ENCODE measurements at places on chromosomes 4 and X. TPM values are rescaled to one million over a fixed set of nuclear protein-coding genes. Genes with fewer than 3 reads are reported as not detected.

GRCh38 chrX:3403748-3404147, 57.3 kb upstream of the MXRA5 start:
- DNase-seq: no peak

Gene BRS3
- polyA plus RNA-seq: not detected

- no peak for DNase-seq
Observed at GRCh38 chrX:41655631-41656030, 33.1 kb upstream of the GPR34 start.

GRCh38 chr4:8048856-8049676, 109.4 kb upstream of the AFAP1 start:
- no peak for DNase-seq

- no peak for DNase-seq
Observed at GRCh38 chr4:153211986-153212728, 7.9 kb downstream of the TRIM2 start.

- DNase-seq: no peak
Observed at GRCh38 chrX:55028611-55029010, 2.2 kb downstream of the ALAS2 start.

Gene RBM47
- 0.97 TPM for polyA plus RNA-seq

Gene XAGE3
- not detected for polyA plus RNA-seq

GRCh38 chrX:23483396-23483795, 148.7 kb downstream of the PTCHD1 start:
- DNase-seq: no peak

GRCh38 chrX:2387614-2388239, 113.0 kb downstream of the DHRSX start:
- DNase-seq: no peak

- no peak for DNase-seq
Observed at GRCh38 chr4:2923141-2923551, 40.1 kb downstream of the NOP14 start.
